ENCODE measurements at places on chromosomes 13 and 19.

- no peak for DNase-seq
These were observed 25.3 kb downstream of the B3GLCT start for GRCh38 chr13:31224963-31225559.

GRCh38 chr13:110323172-110323891 is 16.2 kb downstream of the COL4A2 start:
- no peak for DNase-seq

DNA sequence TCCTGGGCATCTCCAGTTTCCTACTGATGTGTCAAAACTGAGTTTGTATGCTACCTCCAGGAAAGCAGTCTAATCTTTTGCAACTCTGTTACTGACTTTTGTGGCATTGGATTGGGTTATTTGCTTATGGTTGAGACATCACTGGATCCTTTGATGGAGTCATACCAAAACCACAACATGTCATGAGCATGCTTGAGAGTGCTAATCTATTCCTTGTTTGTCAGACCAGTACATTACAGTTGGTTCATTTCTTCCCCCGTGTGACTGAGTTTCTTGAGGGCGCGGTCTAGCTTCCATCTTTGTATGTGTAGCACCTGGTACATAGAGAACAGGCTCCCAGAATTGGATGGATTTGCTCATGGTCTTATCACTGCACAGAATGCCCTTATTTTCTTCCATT is 43.2 kb downstream of the SUGT1 start:
- DNase-seq: no peak

DNA sequence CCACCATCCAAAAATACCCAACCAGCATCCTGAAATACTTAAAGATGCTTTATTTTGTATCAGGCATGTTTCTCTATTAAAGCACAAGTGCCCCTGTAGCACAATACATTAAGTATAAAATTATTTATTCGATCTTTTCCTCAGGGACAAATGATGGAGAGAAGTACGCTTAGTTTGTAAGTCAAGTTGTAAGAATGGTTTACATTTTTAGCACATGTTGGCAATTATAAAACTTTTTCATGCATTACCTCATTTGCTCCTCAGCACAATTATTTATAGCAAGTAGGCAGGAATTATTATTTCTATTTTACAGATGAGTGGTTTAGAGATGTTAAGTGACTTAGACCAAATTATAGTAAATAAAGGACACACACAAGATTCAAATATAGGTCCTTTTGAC is 232.6 kb upstream of the HTR2A start:
- DNase-seq: no peak

DNA sequence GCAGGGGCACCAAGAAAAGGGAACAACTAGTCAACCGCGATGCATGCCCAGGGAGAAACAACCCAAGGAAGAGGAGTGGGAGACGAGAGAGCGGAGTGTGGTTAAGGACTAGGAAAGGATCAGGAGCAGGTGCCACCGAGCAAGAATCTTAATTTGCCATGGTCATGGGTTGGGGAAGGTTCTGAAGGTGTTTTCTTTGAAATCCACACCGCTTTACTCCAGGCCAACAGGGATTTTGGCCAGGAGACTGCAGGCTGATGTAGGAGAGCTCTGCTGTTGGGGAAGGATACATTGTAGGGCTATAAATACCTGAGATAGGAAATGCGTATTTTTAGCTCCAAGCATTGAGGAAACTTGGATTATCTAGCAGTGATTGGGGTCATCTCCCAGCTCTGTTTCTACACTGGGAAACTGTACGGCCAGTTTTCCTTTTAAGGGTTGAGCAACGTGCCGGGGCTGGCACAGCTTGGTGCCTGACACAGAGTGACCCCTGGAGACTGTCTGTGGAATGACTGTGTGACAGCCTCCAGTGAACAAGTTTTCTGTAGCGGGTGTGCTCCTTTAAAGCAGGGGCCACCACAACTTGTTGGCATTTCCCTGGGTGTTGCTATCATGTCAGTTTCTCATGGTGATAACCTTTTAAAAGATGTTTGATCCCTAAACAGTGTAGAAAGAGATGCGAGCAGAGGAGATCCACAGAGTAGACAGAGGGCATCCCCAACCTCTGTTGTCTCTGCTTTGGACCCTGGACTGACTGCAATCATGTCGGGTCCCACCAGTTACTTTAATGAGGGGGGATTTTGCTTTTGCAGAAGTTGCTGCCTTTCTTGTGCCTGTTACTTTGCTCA is 34.3 kb downstream of the ZNF536 start:
- DNase-seq: no peak

DNA sequence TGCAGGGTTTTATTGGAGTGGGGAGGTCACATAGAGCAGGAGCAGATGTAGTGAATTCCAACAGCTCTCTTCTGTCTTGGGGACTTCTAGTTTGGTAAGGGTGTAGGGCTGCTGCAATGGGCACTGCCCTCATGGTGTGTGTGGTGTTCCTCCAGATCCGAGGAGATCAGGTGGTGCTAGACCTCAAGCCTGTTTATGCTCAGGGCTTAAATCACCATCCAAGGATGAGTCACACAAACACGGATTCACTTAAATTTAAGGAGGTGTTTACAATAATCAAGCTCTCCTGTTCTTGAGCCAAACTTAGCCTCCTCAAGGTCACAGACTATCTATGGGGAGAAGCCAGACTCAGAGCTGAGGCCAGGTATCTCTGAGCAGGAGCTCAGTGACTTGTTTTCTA is 23.0 kb downstream of the HS6ST3 start:
- DNase-seq: no peak

DNA sequence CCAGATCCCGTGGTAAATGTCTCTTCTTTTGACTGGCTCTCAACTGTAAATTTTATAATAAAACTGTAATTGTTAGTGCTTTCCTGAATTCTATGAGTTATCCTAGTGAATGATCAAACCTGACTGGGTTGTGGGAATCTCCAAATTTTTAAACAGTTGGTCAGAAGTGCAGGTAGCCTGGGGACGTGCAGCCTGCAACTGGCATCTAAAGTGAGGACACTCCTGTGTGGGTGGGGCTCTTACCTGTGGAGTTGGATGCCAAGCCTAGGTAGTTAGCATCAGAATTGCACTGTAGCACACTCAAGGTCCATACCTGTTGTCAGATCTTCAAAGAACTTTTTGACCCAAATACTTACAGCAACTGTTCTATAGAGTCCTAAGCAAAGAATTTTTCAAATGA is 207.1 kb upstream of the NBEA start:
- DNase-seq: no peak

DNA sequence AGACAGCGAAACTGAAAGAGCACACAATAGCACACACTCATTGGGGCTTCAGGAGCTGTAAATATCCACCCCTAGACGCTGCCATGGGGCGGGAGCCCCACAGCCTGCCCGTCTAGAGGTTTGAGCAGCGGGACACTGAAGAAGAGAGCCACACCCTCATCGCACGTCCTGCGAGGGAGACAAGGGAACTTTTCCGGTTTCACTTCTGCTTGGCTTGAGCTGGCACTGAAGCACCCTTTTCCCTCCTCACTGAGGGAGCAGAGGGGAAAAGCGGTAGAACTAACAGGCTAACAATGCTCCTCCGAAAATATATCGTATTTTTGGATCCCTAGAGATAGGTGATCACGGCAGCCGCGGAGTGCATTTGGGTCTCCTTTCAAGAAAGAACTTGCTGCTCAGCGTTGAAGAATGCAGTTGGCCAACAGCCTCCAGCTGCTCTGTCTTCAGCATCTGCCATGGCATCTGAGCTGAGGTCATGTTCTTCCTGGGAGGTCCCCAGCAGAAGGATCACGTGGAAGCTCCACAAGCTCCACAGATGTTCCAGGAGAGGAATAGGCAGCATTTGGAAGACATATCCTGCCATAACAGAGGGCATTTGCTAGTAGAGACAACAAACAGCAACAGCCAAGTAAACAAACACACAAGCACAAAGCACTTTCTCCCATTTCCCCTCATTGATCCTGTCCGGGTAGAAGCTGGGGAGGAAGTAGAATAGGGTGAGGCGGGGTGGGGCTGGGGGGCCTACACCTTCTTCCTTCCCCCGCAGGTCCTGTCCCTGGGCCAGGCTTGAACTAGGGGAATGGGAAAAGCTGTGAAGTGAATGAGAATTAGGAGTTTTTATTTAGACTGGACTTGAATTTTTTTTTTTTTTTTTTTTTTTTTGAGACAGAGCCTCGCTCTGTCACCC is 44.8 kb upstream of the ALOX5AP start:
- DNase-seq: no peak

- DNase-seq: no peak
These were observed 215.2 kb downstream of the NBEA start for GRCh38 chr13:35157143-35157755.

All from T-helper 9 cell (primary cell).